ENCODE measurements at places on chromosomes 5 and 9.

DNA sequence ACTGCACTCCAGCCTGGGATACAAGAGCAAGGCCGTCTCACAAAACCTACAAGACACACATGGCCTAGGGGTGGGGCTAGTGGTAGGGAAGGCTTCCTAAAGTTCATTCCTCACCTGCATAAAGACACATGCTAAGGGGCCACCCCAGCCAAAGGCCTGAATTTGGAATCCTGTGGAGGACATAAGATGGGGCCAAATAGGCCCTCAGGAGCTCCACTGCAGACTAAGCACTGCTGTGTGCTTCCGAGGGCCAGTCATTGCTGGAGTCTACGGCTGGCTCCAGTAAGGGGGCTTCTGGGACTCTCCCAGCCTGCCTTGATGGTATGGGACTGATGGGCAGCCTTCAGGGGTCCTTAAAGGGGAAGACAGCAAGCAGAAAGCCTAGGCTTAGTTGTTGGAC is 5.7 kb downstream of the NOP16 start:
- no peak for DNase-seq

- DNase-seq = no peak
These were observed 13.5 kb downstream of the NDFIP1 start for GRCh38 chr5:142122121-142122520.

DNA sequence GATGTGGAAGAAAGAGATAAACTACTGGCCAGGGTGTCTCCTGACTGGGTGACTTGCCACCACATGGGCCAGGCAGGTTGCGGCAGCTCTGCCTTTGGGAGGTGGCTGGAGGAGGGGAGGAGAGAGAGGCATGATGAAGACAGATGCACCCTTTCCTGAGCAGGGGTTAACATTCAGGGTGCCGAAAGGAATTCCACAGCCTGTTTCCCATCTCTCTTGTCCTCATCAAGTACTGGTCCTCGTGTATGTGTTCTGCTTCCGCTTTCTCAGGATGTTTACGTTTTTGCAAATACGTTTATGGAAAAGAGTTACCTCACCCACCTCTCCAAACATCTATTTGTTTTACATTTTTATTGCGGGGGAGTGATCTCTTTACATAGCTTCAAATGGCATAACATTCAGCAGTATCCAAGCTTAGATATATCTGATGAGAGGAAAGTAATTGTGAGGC is 73.4 kb downstream of the C9orf85 start:
- DNase-seq = no peak

DNA sequence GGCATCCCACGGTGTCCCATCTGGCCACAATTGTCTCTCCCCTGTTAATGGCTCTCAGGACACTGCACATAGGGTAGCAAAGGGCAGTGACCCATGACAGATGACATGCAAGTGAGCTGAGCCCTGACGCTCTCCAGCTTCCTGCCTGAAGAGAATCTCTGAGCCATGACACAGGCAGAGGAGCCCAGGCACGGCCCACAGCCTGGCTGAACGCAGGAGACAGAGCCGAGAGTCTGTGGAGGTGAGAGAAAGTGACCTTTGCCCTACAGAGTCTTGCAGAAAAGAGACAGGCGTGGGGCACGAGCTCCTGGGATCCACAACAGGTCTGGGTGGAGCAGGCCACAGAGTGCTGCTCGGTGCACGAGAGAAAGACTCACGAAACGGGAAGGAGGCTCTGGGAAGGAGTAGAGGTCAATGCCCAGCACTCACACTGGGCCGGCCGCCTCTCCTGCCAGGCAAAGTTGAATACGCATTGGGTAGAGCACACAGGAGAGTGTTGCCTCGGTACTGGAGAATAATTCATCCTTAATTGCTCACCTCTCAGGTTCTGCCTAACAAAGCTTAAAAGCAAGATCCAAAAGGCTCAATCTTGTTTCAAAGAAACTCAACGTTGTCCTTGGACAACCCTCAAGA is 90.3 kb downstream of the MRPL36 start:
- DNase-seq = no peak

DNA sequence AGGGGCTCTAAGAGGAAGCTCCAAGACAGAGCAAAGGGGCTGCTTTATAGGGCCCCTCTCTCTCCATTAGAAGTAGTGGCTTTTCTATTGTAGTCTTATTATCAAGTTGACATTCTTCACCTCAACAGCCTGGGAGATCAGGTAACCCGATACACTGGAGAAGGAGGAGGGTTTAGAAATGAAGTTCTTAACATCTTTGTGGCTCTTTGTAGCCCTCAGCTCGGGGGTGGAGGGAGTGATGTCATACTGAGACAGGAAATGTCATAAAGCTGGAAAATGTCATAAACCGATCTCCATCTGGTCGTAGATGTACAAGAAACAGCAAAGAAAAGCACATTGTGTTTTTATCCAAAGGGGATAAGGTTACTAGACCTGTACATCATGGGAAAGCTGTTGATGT is 17.9 kb downstream of the PDZD2 start:
- no peak for DNase-seq

- no peak for DNase-seq
These were observed 11.2 kb downstream of the RCL1 start for GRCh38 chr9:4803670-4804530.

- DNase-seq = no peak
These were observed 29.7 kb upstream of the PPP2CA start for GRCh38 chr5:134255418-134256150.

GRCh38 chr9:96173640-96174039 is 128.3 kb downstream of the HSD17B3 start:
- no peak for DNase-seq

DNA sequence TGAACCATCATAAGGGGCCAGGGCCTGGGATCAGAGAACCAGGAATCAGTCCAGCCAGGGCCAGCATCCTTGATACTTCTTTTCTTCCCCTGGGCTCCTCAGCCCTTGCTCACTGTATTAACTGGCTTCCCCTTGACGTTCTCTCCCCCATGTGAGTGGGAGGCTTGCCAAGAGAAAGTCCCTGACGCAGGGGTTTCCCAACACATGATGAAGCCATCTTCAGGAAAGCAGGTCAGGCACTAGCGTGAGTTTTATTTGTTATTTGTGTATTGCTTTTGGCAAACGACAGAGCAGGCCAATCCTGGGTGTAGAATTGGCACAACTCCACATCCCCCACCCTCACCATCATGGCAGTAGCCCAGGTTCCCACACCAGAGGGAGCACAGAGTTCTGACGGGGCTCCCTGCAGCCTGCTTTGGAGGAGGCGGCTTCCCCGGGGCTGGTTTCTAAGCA is 165.5 kb upstream of the NFIL3 start:
- DNase-seq = no peak

DNA sequence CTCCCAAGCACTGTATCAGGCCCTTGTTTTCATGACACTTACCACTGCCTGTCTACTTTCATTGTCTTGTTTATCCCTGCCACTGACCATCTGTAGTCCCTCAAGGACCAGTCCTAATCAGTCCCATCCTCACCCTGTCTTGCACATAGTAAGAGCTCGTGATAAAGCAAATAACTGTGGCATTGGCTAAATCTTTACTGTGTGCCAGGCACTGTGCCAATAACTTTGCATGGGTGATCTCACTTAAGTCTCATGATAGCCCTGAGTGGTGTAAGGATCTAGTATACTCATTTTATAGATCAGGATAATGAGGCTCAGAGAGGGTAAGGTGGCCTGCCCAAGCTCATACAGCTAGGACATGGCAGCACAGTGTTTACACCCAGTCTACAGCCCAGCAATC is 5.6 kb downstream of the CDX1 start:
- no peak for DNase-seq

- DNase-seq = no peak
These were observed 14.6 kb downstream of the ARL15 start for GRCh38 chr5:54295651-54296276.

GRCh38 chr9:112621018-112621655 is 96.8 kb downstream of the INIP start:
- DNase-seq = no peak

Measured in glomerular endothelial cell (primary cell).